ENCODE measurements at places on chromosomes 2 and 18. TPM values are rescaled to one million over a fixed set of nuclear protein-coding genes. Genes with fewer than 3 reads are reported as not detected.
A peak's percentile ranks its signal among the peaks of the same experiment; 100 is the strongest.

DNA sequence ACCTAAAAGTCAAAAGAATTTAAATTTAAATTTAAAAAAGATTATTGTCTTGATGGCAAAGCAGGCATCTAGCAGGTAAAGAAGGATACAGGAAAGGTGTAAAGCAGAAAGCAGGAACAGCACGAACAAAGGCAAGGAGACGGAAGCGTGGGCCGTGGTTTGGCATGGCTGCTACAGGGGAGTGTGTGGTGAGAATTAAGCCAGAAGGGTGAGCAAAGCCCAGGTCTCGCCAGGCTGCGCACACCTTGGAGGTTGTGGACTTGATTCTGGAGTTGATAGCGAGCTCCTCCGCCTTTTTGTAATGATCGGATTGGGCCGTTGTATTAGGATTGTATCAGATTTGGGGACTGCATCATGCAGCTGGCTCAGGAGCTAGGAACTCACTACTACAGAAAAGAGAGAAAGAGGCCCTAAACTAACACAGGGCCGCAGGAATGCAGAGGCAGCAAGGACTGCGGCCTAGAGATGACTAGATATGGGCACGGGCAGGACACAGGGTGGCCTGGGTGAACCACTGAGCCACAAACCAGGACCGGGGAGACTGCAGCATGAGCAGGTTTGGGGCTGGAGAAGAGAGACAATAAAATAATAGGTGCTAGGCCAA lies 71.4 kb upstream of the TMEM247 start:
- H3K4me1 ChIP-seq = peaks cover 18% of the 10 kb centered on the region
- H3K4me3 ChIP-seq = no peak overlapping the region
- peak overlapping the region; percentile 80 for H3K27ac ChIP-seq
- no peaks in the 10 kb centered on the region for H3K27me3 ChIP-seq

DNA sequence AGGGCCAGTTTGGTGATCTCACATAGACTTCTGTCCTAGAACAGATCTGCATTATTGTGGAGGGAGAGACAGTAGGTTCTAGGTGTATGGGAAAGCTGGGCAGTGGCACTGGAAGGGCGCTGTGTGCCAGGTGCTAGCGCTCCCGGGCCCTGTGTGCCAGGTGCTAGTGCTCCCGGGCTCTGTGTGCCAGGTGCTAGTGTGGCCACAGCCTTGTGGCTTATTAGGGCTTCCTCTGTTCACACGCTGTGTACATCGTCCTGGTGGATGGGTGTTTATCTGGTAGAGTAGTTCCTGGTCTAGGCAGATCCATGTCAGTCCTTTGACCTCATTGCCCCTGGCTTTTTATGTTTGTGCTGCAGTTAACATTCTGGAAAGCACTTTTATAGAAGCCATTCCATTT lies 263.4 kb downstream of the AGAP1 start:
- no peaks in the 10 kb centered on the region for H3K27me3 ChIP-seq
- no peaks in the 10 kb centered on the region for H3K4me1 ChIP-seq
- no peak for DNase-seq
- no peak overlapping the region for H3K27ac ChIP-seq

The DIPK1C gene
- not detected for total RNA-seq

DNA sequence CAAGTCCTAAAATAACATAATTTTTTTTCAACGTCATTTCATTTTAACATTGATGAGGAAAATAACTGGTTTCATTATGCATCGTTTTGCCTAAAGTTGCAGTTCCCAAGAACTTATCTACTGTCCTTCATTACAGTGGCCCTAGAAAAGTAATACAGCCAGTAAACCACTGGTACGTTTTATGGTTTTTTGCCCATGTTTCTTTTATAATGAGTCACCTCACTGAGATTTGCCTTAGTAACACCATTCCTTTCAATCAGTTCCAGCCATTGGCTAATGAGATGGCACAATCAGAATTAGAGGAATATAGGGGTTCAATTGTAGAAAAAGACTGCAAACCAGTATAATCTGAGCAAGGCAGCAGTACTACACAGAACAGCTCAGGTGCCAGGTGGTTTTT lies 422.6 kb upstream of the LYPD1 start:
- no peaks in the 10 kb centered on the region for H3K4me1 ChIP-seq

DNA sequence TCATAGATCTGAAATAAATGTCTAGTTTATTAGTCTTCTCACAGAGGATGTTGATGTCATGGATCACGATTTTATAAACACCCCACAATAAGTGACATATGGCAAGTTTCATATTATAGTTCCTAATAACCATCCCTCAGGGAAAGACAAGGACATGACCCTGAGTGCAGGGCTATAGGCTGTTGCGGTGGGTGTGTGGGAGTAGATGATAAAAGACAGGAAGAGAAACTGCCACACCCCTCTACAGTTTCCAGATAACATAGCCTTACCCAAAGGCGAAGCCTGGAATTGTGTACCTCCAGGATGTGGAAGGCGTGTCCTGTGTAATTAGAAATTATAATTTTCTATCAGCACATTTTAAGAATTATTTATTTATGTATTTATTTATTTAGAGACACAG lies 2.4 kb upstream of the NEDD4L start:
- H3K4me3 ChIP-seq = no peak overlapping the region
- peaks cover 25% of the 10 kb centered on the region for H3K4me1 ChIP-seq
- H3K27ac ChIP-seq = no peak overlapping the region
- H3K36me3 ChIP-seq = no peaks in the 10 kb centered on the region
- no peak for DNase-seq

DNA sequence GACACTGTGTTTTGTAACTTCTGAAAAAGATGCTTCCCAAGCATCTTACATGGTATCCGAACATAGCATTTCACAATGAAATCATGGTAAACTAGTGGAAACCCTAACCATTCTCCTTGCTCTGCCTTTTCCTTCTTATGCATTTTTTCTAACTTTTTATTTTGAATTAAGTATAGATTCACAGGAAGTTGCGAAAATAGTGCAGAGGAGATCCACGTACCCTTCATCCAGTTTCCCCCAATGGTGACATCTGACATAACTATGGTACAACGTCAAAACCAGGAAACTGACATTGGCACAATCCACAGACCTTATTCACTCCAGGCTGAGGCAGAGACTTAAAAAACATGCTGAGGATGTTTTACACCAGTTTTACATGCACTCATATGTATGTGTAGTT lies 38.3 kb downstream of the AAK1 start:
- H3K4me1 ChIP-seq = peaks cover 6% of the 10 kb centered on the region
- no peaks in the 10 kb centered on the region for H3K27me3 ChIP-seq
- no peak overlapping the region for H3K27ac ChIP-seq
- H3K36me3 ChIP-seq = no peaks in the 10 kb centered on the region
- DNase-seq = no peak

DNA sequence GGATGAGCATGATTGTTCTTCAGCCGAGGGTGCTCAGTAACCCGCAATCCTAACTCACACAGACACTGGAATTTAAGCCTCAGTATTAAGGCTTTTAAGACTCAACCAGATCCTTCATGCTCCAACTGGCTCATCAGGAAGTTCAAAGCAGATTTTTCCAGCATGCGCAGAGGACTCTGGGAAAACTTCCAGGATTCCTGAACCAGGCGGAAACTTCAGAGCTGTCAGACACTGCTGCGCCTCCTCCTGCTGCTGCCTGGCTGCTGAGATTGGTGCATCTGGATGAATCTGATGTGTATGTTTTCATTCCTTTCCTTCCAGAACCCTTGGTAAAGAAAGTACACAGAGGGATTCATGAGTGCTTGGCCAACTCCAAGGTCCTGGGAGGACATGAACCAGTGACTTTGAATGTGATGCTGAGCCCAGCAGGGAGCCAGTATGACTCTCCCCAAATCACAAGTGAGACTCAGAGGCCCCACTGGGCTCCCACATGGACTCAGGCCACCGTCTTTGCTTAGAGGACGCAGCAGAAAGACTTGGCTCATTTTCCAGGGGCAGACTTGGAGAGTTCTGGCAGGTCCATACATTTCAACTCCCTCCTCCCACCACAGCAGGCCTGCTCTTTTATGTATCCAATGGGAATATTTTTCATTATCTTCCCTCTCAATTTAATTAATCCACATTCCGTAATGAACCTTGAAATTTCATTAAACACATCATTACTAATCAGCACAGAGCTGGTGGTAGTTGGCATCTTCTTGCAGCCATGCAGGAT lies 143.5 kb upstream of the HDAC4 start:
- no peaks in the 10 kb centered on the region for H3K4me1 ChIP-seq
- DNase-seq = no peak
- no peaks in the 10 kb centered on the region for H3K36me3 ChIP-seq
- no peak overlapping the region for H3K4me3 ChIP-seq

GRCh38 chr18:60649107-60649506 lies 276.5 kb upstream of the MC4R start:
- no peak overlapping the region for H3K4me3 ChIP-seq
- DNase-seq = no peak
- no peaks in the 10 kb centered on the region for H3K36me3 ChIP-seq
- H3K27ac ChIP-seq = no peak overlapping the region
- H3K4me1 ChIP-seq = no peaks in the 10 kb centered on the region

- no peaks in the 10 kb centered on the region for H3K27me3 ChIP-seq
- no peaks in the 10 kb centered on the region for H3K36me3 ChIP-seq
- H3K4me3 ChIP-seq = no peak overlapping the region
- peaks cover 12% of the 10 kb centered on the region for H3K4me1 ChIP-seq
- no peak for DNase-seq
- no peak overlapping the region for H3K27ac ChIP-seq
These were observed 224.1 kb upstream of the PARD3B start for GRCh38 chr2:204321027-204321800.

DNA sequence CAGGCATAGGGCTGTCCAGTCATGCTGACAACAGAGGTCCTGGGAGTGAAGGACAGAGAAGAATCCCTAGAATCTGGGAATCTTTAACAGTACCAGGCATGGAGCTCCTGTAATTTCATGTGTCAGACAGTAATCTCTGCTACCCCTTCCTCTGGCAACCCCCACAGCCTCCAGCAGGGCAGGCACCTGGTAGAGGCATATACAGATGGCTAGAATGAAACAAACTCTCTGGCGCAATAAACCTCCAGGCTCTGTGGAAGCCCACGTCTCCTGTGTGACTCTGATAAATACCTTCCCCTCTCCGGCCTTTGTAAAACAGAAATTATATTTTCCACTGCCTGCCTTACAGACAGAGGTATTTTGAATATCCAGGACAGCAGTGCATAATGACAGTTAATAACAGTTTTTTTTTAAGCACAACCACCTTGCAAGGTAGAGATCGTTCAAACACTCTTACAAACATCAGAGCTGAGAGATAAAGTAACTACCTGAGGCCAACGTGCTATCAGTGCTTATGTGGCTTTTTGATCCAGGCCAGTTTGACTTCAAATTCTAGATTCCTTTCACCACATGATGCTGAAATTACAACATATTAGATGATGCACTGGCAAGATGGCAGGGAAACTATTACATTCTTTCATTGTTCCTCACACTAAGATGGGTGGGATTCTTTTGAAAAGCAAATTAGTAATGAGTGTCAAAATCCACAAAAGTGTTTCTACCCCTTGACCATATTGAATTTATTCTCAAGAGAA lies 47.7 kb upstream of the TMEM247 start:
- no peak overlapping the region for H3K4me3 ChIP-seq
- H3K27ac ChIP-seq = no peak overlapping the region
- no peak for DNase-seq
- H3K27me3 ChIP-seq = no peaks in the 10 kb centered on the region
- no peaks in the 10 kb centered on the region for H3K36me3 ChIP-seq
